ENCODE measurements at places on chromosomes 6 and 20.

GRCh38 chr20:41027872-41028358, 707 bp upstream of the TOP1 start:
- no peak for DNase-seq

DNA sequence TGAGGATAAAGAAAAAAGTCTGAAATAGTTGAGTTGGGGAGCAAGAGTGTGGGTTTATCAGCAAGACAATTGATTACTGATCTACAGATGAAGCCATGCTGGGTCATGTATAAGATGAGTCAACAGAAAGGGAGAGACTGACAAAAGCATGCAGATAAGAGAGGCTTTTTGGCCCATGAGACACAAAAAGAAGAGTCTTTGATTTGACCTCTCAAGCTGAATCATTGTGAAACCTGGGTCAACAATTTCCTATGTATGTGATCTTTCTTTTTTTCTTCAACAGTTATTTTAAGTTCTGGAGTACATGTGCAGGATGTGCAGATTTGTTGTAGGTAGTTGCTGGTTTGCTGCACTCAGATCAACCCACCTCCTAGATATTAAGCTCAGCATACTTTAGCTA, 15.9 kb downstream of the RIMS1 start:
- DNase-seq: no peak

DNA sequence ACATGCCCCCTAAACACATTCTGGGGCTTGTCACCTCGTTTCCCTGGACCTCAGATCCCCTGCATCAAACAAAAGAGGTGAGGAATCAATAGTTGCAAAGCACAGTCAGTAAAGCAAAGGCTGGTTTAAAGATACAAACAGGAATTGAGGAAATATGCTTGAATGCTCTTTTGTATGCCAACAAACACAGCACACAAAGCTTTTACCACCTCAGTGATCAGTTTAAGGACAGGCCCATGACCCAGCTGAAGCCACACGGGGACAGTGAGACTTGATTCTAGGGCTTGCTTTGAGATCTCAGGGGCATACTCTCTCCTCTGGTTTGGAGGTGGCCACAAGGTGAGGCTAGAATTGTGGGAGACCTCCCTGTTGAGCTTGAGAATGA, 182.9 kb upstream of the CST7 start:
- DNase-seq: no peak

- no peak for DNase-seq
Observed at GRCh38 chr6:142850679-142851423, 94.1 kb downstream of the HIVEP2 start.

DNA sequence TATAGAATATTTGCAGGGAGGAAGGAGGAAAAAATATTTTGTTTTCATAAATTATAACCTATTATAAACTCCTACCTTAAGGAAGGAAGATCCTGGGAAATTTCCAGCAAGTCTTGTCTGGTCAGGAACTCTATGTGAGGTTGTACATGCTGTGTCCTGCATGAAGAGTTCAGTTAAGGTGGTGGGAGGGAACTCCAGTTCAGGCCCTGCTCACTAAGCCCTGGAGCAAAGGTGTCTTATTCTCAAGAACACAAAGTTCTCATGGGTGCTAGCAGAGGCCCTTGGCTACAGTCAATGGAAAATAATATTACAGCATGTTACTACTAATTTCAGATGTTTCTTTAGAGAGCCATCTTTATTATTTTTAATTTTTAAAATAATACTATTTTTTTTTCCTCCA, 3.8 kb upstream of the OGFRL1 start:
- DNase-seq: peak; percentile 76

GRCh38 chr6:51843456-51844056, 243.9 kb downstream of the PKHD1 start:
- no peak for DNase-seq

- no peak for DNase-seq
Observed at GRCh38 chr6:109393157-109393885, 11.1 kb upstream of the CD164 start.

DNA sequence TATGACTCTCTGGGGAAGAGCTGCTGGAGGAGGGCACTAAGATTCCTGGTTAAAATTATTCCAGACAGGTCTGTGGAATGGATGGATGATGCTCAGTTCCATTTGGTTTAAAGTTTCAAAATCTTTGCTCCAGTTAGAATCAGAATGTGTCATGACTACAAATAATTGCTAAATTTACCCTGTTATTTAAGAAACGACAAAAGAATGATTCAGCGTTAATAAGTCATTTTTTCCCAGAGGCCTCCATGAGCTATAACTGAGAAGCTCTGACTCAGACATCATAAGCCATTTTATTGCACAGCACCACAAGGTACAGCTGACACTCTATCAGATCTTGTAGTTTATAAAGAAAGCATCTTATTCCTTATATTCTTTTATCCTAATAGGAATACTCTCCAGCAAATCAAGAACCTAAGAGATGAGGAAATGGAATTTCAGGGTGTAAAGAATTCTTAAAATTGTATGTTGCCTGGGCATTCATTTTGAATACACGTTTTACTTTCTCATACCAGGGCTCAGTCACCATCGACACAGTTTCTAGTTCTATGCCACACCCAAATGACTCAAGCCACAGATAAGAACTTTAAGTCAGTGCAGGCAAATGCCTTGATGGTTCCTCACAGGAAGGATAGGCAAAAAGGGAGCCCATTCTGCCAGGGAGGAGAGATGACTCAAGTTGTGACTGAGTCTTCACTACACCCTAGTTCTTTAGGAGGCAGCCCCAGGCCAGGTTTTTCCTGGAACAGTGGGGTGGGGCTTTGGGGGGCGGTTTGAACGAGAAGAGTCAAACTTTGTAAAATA, 636.0 kb downstream of the MMUT start:
- peak; percentile 100 for DNase-seq

DNA sequence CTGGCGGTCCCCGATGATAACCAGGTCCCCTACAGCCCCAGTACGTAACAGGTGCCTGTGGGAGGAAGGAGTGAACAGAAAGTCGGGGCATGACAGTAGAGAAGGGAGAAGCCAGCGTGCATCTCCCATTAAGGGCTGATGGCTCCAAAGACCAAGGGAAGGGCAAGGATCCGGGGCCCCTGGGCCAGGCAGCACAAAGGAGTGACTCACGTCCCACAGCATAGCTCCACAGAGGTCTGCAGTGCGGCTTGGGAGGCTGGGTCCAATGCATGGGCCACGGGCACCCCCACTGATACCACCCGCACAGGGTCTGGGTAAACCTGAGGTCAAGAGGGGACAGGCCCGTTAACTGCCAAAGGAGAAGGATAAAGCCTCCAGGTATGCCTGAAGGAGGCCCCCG, 10.3 kb downstream of the AARS2 start:
- no peak for DNase-seq

GRCh38 chr6:27865850-27866356, 46.3 kb downstream of the OR2B2 start:
- DNase-seq: no peak

GRCh38 chr20:17650301-17651128, 31.5 kb downstream of the RRBP1 start:
- DNase-seq: no peak

- DNase-seq: no peak
Observed at GRCh38 chr20:2763186-2763585, 37.2 kb downstream of the CPXM1 start.
